ENCODE measurements at places on chromosomes 2 and 18. TPM values are rescaled to one million over a fixed set of nuclear protein-coding genes. Genes with fewer than 3 reads are reported as not detected.

CERS6 gene
- total RNA-seq = 15.1 TPM

TRIM54 gene
- 0.73 TPM for total RNA-seq

LRRTM4 gene
- total RNA-seq = not detected

GLS gene
- total RNA-seq = 143 TPM

CRYBA2 gene
- total RNA-seq = not detected

MC2R gene
- not detected for total RNA-seq

RNF149 gene
- total RNA-seq = 28.1 TPM

COBLL1 gene
- 4.1 TPM for total RNA-seq

KIAA1328 gene
- total RNA-seq = 1.8 TPM

KCNIP3 gene
- total RNA-seq = 1.4 TPM

RAB11FIP5 gene
- total RNA-seq = 37.4 TPM

GKN2 gene
- 4.3 TPM for total RNA-seq

FAM168B gene
- total RNA-seq = 69.2 TPM

MAP3K19 gene
- not detected for total RNA-seq

CD8B gene
- total RNA-seq = not detected

DGKD gene
- total RNA-seq = 52.0 TPM

TRIM43 gene
- total RNA-seq = not detected

DLGAP1 gene
- 0.12 TPM for total RNA-seq

ABCB11 gene
- total RNA-seq = 0.02 TPM

KIAA2012 gene
- total RNA-seq = not detected

FABP1 gene
- not detected for total RNA-seq

All from A549 treated with ZK216348 at 1 μM for 4 hours (cell line).